ENCODE measurements at places on chromosomes 2 and 18.

DNA sequence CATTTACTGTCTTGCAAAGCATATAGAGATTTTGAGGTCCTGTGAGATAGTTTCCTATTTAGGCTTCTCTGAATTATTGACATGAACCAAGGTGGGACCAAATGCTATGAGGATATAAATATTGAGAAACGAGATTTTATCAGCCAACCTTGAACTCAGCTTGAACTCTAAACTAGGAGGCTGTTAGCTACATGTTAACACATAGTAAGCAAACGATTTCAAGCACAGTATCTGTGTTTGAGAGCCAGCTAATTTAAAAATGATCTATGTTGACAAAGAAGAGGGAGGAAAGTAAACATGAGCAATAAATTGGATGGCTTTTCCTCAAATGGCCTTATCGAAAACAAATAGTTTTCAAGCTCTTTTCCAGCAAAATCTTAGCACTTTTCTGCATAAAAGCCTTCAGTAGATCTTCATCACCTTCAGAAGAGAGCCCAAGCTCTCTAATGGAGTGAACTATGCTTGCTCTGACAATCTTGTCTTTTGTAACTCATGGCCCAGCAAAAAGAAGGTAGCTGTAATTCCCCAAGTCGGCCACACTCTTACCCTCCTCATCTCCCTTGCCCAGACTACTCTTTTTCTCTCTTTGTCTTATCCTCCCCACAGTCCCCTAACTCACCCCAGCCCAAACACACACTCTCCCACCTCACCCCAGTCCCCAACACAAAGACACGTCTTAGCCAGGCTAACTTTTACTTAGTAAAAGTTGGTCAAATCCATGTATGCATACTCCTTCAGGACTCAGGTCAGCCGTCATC, 14.7 kb downstream of the CD28 start:
- DNase-seq = no peak

DNA sequence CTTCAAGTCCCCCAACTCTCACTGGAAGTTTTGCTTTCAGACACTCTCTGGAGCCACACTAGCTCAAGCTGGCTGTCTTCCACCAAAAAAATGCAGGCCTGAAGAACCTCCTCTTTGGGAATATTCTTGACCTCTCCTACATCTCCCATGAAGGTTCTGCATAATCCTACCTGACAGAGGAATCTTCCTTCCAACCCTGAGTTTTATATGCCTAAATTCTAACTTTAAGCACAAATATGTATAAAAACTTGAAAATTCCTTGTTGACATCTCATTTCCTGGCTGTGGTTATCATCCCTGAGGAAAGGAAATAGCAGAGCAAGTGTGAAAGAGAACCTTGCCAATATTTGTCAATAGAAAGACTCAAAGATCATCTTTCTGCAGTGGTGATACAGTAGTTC, 249.0 kb downstream of the LPIN1 start:
- no peak for DNase-seq

DNA sequence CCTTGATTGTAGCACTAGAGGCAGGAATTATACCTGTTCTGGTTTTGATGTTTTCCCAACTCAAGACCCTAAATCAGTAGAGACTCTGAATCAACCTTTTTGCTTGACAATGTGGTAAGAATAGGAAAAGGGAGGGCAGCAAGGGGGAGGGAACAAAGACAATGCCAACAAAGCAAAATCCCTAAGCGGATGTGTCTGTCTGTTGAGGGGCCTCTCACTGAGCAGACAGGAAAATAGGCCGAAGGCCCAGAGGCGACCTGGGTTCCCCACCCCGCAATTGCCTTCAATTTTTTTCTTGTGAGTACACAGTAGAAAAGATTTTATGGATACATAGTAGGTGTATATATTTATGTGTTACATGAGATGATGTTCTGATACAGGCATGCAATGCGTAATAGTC, 75.6 kb downstream of the MAP4K4 start:
- DNase-seq = no peak

- no peak for DNase-seq
These were observed 1.8 kb downstream of the WNT10A start for GRCh38 chr2:218882461-218882816.

DNA sequence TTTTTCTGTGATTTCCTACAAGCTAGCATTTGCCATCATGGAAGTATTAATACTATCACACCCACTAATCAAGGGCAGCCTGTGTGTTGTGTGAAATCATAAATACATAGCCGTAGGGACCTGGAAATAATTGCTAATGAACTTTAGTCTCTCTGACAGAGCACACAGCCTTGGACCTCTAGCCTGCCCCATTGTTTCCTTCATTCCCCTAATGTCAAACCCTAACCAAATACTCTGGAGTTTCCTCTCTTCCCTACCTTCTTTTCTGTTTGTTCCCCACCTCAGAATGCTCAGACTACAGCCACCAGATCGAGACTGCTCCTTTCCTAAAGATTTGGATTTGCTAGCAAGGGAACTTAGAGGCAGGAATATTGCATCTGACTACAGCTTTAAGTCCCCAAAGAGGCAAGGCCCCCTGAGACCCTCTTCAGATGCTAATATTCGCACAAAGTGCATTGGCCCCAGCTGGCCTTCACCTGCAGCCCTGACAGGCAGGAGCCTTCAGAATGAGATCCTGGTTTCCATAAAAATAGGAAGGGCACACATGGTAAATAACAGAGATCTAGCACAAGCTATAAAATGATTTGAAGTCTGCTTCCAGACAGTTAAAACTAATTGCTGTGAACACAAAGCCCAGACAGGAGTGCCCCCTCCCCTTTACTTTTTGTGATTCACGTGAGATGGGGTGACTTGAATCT, 279.2 kb upstream of the DCC start:
- no peak for DNase-seq
